ENCODE measurements at places on chromosomes 6 and 20.

DNA sequence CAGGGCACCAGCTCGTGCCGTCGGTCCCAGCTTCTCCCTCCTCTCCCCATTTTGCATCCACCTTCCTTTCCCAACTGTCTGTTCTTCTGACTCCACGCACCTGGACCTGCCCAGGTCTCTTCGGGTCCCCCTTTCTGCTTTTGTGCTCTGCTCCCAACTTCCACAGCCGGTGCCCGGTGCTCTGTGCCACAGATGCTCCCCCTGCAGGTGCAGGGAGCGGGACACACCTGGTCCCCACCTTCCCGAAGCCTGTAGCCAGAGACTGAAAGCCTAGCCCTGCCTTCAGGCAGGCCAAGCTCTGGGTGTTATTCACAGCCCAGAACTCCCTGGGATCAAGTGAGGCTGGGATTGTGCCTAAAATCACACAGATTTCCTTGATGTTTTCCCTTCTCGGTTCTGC lies 24.6 kb upstream of the BMP7 start:
- DNase-seq, result no peak

GRCh38 chr6:139519097-139519496 lies 144.6 kb upstream of the CITED2 start:
- DNase-seq, result no peak

- no peak for DNase-seq
Observed at GRCh38 chr20:16048876-16049275, 524.4 kb downstream of the KIF16B start.

DNA sequence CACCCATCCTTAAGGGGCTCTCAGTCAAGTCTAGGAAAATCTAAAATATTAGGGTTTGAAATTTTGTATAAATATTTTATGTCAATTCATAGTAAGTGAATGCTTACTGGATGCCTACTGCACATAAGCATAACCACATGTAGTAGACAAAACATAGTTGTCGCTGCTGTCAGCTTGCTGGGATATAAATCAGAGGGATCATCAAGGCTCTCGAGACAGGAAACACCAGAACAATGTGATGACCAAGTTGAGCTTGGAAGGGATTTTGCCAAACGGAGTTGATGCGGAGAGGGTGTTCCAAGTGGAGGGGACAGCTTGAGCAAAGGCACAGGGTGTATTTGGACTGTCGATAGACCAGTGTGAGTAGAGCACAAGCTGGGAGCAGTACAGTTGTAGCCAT lies 105.8 kb upstream of the SUPT3H start:
- DNase-seq, result no peak

DNA sequence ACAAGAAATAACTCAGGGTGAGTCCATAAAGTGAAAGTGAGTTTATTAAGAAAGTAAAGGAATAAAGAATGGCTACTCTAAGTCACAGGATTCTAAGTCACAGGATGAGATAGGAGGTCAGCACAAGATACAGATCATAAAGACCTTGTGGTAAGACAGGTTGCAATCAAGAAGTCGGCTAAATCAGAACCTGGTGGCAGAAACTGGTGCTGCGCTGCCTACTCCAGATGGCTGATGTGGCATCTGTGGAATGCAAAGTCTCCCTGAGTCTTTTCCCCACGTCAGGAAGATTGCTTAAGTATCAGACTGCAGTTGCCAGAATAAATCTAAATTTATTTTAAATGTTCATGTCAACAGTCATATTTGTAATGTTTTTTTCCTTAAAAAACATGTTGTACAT lies 10.7 kb upstream of the KCNK15 start:
- peak; percentile 27 for DNase-seq

DNA sequence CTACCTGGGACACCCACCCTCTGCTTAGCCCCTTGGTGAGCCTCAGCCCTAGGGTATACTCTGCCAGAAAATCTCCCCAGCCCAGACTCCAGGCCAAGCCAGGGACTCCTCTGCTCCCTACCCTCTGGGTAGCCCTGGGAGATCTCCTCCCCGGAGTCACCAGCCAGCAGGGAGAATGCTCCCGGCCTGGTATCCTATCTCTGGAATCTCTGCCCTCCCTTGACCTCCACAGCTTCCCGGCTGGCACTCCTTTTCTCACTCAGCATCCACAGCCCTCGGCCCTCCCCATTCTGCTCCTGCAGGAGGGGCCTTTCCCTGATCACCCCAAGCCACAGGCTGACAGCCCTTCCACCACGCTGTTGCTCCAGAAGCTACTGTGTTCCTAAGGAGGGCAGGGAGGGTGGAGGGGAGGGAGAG lies 22.6 kb downstream of the NOL4L start:
- peak; percentile 75 for DNase-seq

DNA sequence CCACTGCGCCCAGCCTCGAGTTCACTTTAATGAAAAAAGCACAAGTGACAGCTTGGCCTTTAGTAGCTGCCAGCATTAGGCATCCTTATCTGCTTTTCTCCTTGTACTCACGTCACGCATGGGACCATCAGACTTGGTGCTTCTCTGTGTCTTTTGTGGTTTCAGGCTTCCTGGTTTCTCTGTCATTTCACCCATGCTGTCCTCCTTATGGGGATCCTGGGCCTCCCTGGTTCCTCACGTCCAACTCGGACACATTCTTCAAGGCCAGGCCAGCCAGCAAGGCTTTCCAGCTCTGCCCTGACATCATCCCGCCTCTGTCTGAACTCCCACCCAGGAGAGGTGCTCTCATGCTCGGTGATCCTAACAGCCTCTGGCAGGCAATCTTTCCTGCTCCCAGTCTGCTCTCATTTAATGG lies 83.2 kb downstream of the TIAM2 start:
- peak; percentile 54 for DNase-seq

GRCh38 chr20:63501818-63502670 lies 3.2 kb upstream of the EEF1A2 start:
- DNase-seq, result peak; percentile 53

DNA sequence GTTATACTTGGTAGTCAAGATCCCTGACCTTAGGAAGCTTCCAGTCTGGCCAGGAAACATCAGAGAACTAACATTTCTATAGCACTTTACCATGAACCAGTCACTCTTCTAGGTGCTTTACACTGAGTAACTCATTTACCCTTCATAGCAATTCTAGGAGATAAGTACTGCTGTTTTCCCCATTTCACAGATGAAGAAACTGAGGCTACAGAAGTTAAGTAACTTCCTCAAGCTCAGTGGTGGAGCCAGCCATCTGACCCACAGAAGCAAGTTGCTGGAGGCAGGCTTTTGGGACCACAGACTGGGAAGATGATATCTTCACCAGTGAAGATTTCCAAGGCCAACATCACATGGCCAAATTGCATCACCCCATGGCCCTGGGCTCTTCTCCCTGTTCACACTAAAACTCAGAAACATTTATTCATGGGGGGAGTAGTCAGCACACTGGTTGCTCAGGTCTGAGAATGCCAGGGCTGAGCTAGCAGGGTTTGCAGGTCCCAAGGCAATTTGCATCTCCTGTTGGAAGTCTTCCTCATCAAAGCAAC lies 70.3 kb downstream of the UNC5CL start:
- no peak for DNase-seq

DNA sequence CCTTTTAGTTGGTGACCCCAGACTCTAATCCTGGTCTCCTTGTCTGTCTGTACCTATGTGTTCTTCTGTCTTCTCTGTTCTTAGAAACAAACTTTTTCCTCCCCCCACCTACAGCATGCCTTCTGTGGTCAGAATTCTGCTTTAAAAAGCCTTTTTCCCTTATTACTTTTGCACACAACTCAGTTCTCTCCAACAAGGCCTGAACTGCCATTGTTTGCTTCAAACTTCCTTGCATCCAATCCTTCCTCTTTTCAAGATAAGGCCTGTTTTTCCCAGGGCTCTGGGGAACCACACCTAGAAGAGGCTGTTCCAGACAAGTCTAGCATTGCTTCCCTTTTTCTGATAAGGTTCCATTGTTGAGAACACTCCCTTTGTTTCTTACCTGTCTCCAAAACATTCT lies 22.2 kb upstream of the NCOA3 start:
- DNase-seq, result no peak

GRCh38 chr6:145887969-145888368 lies 73.4 kb upstream of the FBXO30 start:
- no peak for DNase-seq

DNA sequence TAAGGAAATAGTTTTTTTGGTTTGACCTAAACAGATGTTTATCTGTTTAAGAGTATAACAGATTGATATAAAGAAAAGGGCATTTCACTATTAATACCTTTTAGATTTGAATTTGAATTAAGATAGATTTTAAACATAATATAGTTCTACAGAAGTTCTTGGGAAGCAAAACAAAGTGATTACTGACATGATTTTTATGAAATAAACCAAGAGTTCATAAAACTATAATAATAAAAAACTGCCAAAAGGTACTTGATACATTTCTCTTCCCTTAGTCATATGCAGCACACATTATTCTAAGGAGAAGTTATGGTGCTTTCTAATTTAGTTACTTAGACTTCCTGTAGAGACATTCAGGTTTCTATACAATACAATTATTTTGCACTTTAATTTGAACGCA lies 9.6 kb downstream of the STXBP5 start:
- DNase-seq, result no peak

- DNase-seq, result no peak
Observed at GRCh38 chr6:157029980-157030690, 253.0 kb downstream of the ARID1B start.

Data from ELF-1 (cell line).